Left hindlimb (tissue), 1 donor: ENCODE measurements at places on chromosomes 7 and 10.

DNA sequence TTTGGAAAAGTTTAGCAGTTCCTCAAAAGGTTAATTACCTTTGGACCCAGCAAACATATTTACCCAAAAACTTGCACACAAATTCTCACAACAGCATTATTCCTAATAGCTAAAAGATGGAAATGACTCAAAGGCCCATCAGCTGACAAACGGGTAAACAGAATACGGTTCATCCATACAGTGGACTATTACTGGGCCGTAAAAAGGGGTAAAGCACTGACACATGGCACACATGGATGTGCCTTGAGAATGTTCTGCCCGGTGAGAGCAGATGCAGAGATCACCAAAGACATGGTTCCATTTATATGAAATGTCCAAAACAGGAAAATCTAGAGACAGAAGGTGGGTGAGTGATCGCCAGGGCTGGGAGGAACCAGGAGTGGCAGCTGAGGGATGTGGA lies 95.2 kb upstream of the DNAJB6 start:
- DNase-seq = no peak

- peak; percentile 62 for DNase-seq
Measured at GRCh38 chr7:129635300-129636029, 23.9 kb downstream of the NRF1 start.

GRCh38 chr10:26378861-26379294 lies 59.3 kb upstream of the APBB1IP start:
- no peak for DNase-seq

- no peak for DNase-seq
Measured at GRCh38 chr7:111159426-111159825, 68.5 kb downstream of the LRRN3 start.

DNA sequence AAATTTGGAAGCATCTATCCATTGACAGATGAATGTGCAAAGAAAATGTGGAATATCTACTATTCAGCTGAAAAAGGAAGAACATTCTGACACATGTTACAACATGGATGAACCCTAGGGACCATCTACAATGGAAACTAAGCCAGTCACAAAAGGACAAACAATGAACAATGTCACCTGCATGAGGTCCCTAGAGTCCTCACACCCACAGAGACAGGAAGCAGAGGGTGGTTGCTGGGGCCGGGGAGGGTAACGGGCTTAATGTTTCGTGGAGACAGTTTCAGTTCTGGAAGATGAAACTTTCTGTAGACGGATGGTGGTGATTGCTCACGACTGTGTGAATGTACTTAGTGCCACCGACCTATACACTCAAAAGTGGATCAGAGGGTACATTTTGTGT lies 282.9 kb downstream of the ADARB2 start:
- DNase-seq = no peak

DNA sequence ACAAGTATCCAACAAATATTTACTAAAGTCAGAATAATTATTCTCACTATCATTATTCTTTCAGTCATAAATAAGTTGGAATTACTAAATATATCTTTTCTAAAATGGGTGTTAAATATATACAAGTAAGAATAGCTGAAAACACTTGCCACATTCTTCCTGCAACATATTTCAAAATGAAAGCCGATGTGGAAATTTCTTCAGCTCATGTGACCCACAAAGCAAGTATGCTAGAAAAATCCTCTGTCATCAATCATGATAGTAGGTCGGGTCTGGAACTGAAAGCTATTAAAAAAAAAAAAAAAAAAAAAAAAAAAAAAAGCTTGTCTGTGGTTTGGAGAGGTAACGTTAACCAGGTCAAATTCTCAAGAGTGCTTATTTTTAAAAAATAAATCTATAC lies 344.7 kb downstream of the NEBL start:
- no peak for DNase-seq

DNA sequence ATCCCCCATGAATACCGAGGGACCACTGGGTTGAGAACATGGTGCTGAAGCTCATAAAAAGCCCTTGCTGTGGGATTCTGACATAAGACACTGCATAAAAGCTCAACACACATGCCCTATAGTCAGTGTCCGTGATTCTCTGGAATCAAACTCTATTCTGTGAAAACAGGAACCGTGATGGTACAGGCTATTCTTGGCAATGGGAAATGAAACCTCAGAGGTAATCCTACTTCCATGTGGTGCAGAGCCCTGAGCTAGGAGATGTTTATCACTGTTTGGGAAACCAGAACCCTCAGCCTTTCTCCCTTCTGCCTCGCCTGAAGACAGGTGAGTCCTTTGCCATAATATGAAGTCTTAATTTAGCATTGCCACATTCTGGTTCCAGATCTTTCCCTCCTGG lies 80.8 kb upstream of the PRSS1 start:
- no peak for DNase-seq

GRCh38 chr7:113076703-113077102 lies 9.9 kb downstream of the GPR85 start:
- no peak for DNase-seq

- DNase-seq = peak; percentile 15
Measured at GRCh38 chr10:43214956-43215561, 51.8 kb downstream of the RASGEF1A start.

- DNase-seq = no peak
Measured at GRCh38 chr7:36044101-36044892, 108.8 kb upstream of the EEPD1 start.

- no peak for DNase-seq
Measured at GRCh38 chr7:100396421-100396982, 23.2 kb downstream of the PILRA start.

GRCh38 chr7:51430480-51431086 lies 114.0 kb upstream of the COBL start:
- no peak for DNase-seq

GRCh38 chr7:96708872-96709271 lies 774 bp downstream of the SEM1 start:
- DNase-seq = no peak

DNA sequence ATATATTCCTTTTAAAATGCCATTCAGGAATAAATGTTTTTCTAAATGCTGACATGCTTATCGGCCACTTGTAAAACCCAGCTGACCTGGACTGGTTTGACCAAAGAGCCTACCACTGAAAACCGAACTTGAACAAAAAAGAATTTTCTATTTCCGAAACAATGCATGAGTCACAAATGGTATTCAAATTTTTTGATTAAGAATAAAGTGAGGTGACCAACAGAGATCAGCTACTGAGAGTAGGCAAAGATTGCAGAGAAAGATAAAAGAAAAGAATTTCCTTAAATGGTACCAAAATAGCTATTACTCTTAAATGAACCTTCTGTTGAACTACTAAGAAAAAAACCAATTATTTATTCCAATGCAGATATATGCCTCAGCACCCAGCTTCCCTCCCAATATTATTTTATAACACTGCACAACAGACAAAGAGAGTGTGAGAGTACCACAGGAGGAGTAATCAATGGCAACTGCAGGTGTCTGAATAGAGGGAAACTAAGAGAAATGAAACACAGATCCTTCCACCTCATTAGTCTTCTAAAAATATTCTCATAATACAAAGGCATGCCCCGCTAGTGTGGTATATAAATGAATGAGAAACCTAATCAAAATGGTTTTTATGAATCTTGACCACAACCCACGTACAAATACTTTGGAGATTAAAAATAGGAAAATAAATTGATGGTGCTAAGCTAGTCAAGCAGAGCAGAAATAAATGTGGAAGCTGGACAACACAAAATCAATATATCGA lies 20.1 kb downstream of the OSBPL3 start:
- DNase-seq = no peak

GRCh38 chr7:135714534-135715009 lies 13.4 kb downstream of the SLC13A4 start:
- no peak for DNase-seq

DNA sequence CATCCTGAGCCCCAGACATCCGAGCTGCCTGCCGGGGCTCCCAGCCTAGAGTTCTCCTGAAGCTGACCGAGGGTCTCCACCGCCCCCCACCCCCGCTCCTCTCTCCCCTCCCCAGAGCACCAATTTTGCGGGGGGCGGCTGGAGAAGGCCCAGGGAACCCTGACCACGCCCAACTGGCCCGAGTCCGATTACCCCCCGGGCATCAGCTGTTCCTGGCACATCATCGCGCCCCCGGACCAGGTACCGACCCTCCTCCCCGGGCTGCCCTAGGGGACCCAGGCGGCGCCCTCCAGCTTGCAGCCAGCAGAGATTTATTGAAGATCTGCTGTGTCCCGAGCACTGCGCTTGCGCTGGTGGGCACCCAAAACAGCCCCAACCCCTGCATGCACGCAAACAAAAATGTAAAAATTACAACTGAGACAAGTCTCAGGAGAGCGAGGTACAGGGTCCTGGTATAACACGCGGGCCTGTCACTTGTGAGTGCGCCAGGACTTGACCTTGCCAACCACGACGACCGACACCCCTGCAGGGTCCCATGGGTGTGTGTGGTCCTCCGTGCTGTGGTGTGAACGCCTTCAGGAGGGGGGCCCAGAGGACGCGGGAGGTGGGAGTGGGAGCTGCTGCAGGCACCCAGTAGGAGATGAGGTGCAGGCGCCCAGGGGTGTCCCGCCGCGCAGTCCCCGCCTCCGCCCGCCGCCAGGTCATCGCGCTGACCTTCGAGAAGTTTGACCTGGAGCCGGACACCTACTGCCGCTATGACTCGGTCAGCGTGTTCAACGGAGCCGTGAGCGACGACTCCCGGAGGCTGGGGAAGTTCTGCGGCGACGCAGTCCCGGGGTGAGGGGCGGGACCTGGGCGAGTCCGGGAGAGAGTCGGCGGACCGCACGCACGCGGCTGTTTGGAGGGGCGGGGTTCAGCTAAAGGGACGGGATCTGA lies 3.1 kb downstream of the PCOLCE start:
- no peak for DNase-seq

DNA sequence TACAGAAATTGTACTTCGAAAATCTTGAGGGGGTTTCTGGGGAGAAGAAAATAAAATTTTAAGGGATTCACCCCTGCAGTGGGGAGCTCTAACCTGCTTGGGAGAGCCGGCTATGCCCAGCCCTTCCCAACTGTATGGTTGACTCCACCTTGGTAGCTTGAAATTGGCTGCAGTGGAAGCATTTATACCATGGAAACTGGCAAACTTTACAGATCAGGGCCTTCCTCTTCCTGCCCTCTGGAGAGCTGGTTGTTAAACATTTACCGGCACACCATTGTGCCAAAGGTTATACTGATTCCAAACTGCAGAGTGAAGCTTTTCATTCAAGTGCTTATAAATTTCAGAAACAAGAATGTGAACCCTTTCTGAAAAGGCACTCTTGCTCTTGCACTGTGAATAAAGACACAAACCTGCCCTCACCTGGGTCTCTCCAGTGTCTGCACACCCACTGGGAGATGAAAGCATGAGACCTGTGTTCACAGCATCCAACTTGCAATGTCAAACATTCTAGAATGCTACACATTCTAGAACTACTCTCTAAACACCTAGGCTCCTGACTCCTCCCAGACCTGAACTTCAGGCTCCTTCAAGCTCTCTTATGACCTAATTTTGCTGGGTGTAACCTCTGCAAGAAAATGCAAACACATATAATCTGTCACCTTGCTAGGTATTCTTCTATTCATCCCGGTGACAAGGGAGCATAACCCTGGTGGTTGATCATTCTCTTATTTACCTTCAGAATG lies 44.7 kb downstream of the ABLIM1 start:
- DNase-seq = no peak

- no peak for DNase-seq
Measured at GRCh38 chr10:38146579-38147333, 52.6 kb downstream of the ZNF37A start.

DNA sequence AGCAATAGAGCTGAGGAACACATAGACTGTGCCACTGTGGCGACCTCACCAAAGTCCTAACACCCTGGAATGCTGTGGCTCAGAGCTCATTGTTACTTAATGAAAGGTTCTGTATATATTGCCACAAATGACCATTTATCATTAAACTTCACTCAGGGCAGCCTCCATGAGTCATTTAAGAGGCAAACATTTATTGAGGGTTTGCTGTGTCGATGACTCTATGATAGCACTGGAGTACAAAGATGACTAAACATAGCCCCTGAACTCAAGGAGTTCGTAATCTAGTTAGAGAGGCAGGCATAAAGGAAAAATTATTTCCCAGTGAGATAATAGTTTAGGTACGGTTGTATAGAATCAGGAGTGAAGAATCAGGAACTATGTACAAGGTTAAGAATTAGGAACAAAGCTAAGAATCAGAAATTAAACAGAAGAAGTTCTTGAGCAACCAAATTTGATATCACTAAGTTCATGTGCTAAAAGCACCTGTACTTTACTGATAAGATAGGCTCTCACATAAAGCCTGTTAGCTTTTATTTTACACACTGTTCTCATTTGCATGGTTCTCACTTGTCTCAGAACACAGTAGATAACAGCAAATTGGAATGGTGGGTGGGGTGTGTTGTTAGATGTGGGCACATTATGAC lies 7.9 kb downstream of the ENTPD7 start:
- no peak for DNase-seq

- DNase-seq = no peak
Measured at GRCh38 chr10:100033766-100034418, 24.1 kb upstream of the DNMBP start.

DNA sequence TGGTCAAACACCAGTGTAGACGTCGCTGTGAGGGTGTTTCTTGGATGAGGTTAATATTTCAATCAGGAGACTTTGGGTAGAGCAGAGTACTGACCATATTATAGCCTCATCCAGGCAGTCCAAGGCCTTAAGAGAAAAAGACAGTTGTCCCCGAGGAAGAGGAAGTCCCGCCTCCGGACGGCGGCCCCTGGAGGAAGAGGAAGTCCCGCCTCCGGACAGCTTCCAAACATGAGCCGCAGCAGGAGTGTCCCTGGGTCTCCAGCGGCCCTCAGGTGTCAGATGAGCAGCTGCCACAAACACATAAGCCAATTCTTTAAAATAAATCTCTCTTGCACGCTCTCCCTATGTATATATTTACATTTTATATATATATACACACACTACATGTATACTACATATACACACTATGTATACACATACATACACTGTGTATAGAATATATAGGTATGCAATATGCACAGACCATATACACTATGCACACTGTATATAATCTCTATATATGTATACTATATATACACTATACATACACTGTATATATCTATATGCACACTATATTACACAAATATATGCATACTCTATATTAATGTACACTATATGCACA lies 37.5 kb downstream of the PWWP2B start:
- DNase-seq = no peak

DNA sequence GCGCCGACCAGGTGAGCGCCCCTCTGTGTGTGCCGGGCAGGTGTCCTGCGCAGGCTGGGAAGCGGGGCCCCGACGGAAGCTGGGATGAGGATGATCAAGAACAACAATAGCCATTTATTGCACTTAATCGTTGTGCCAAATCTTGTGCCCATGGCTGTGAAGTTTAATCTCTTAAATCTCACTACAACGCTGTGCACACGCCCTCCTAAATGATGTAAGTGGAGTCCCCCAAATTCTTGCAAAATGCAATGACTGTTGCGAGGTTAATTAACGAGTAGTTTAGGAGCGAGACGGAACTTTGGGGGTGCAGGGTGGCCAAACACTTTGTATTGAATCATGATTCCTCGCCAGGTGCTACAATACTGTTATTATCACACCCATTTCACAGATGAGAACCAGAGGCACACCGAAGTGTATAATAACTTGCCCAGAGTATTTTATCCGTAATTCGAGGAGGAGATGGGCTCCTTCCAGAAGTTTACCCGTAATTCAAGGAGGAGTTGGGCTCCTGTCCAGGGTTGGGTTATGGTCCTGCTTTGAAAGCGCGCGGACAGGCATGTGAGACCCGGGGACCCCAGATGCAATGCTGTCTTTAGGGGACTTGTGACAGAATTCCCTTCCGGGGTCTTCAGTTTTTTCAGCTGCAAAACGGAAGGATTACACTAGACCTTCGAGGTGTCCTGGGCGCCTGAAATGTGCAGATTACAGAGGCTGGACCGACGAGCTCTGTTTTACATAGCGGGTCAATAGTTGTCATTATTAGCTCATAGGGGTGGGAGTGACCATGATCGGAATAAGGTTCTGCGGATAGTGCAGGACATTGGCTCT lies 1.0 kb downstream of the FFAR4 start:
- no peak for DNase-seq
